NCI-H510A treated with DMSO at 0.1 percent for 48 hours (cell line): ENCODE measurements at places on chromosomes 12 and 14.

DNA sequence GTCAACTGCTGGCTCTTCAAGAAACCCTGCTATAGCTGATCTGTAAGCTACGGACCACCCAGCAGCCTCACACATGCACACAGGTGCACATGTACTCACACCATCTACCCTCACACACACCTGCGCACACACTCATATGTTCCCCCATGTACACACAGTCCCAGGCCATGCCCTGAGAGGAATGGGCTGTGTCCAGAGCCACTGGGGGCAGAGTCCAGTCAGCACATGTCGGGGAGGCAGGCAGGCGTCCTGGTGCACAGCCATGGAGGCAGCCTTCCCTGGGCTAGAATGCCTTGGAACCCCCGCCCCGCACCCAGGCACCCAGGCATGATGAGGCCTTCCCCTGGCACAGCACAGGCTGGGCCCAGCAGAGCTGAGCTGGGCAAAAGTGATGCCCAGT, 58.3 kb upstream of the DLK1 start:
- no peak for DNase-seq

GRCh38 chr14:60161196-60162107, 3.7 kb downstream of the DHRS7 start:
- DNase-seq = peak; percentile 90

- DNase-seq = no peak
Observed at GRCh38 chr12:24905431-24905830, 43.5 kb downstream of the BCAT1 start.

- no peak for DNase-seq
Observed at GRCh38 chr12:77980782-77981181, 150.1 kb downstream of the NAV3 start.

DNA sequence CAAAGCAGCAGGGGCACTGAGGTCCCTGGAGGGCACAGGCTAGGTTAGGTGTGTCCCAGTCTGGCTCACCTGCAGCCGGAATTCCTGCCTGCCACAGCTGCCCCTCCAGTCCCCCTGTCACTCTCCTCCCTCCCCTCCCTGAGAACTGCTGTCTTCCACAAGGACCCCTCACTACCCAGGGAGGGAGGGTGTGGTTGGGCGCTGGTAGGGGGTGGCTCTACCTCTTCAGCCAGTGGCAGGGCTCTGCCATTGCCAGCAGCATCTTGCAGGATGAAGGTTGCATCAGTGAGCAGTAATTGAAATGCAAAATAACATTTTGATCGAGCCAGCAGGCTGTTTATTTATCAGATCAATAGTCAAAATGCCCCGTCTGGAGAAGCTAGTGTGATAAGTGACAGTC, 45.7 kb downstream of the ESRRB start:
- no peak for DNase-seq

DNA sequence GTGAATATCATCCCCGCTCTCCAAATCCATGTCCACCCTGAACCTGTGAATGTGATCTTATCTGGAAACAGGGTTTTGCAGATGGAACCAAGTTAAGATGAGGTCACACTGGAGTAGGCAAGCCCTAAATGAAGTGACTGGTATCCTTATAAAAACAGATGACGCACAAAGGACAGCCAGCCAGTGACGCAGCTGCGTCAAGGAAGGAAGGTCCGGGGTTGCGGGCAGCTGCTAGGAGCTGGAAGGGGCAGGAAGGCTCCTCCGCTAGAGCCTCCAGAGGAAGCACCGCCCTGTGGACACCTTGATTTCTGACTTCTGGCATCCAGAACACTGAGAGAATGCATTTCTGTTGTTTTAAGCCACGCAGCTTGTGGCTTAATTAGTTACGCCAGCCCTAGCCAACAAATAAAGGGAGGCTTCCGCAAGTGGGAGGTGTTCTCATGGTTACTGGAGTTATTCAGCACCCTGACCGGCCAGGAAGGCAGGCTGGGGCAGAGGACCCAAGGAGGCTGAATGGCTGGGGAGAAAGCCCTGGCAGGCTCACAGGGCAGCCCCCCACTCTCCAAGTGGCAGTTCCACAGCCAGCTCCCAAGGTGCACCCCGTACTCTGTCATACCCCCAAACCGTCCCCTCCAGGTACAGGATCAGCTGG, 127.6 kb upstream of the NCOR2 start:
- no peak for DNase-seq

DNA sequence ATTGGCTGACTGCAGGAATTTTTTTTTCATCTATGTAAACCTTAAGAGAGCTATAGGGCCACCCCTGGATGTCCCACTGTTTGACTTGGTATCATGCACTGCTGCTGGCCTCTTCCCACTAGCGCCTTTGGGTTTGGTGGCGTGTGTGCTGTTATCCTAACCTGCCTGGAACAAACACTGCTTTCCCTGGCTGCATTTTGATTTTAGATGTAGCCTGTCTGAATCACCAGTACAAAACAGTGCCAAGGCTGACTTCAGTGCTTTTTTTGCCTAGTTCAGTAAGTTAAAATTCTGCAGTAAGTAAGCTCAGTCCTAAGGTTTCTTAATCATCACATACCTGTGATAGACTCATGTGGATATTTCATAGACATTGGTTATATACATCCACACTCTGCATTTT, 99.2 kb downstream of the EML1 start:
- no peak for DNase-seq

- peak; percentile 38 for DNase-seq
Observed at GRCh38 chr12:122079033-122079531, 526 bp downstream of the MLXIP start.

- no peak for DNase-seq
Observed at GRCh38 chr12:113420996-113421595, 1.1 kb upstream of the SDSL start.

- no peak for DNase-seq
Observed at GRCh38 chr12:111826316-111826715, 15.7 kb upstream of the MAPKAPK5 start.

DNA sequence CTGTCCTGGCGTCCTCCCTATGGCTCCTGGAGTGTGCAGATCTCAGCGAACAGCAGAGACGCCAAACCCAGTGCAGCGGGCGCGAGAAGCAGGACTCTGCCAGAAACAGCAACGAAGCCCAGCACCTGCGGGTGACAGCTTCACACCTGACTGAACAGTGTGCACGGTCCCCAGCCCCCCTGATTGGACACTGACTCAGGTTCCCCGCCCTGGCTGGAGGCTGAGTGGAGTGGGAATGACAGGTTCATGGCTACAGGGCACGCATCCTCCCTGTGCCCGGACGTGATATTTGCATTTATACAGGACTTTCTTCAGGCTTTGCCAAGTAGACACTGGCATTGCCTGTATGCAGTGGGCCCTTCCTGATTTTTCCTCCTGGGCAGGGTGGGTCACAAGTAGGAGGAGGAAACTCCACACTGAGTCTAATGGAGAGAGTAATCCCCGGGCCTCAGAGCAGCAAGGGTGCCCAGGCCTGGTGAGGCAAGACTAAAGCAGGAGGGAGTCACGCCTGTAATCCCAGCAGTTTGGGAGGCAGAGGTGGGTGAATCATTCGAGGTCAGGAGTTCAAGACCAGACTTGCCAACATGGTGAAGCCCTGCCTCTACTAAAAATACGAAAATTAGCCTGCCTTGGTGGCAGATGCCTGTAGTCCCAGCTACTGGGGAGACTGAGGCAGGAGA, 71.6 kb downstream of the ASCL4 start:
- DNase-seq = no peak

GRCh38 chr14:28666961-28667360, 99.6 kb upstream of the FOXG1 start:
- DNase-seq = no peak

- no peak for DNase-seq
Observed at GRCh38 chr14:23177181-23177580, 6.3 kb downstream of the SLC7A8 start.

GRCh38 chr12:98211909-98212695, 303.3 kb upstream of the TMPO start:
- no peak for DNase-seq
